K562 (cell line): ENCODE measurements at places on chromosomes 3 and 15.

GRCh38 chr3:129992781-129993180 lies 18.3 kb downstream of the TRH start:
- DNase-seq = peak; percentile 34

GRCh38 chr15:101128221-101129015 lies 123.4 kb downstream of the CHSY1 start:
- DNase-seq = no peak

- DNase-seq = no peak
These were observed 40.5 kb downstream of the RTP1 start for GRCh38 chr3:187237741-187238140.

DNA sequence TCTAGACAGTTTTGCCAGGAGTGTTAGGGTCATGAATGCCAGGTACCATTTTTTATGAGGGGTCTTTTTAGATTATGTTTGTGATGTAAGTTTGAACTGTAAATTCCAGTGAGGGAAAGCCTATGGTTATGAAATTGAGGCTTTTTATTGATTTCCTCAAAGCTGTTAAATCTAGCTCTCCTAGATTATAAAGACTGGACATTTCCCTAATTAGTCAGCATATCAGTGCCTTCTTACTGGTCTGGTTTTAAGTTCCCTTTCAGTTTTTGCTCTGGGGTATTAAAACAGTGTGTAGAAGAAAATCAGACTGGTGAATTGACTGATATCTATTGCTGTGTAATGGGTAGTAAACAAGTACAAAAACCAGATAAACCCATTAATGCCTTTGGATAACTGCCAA lies 39.2 kb downstream of the LRRC49 start:
- DNase-seq = no peak

- no peak for DNase-seq
These were observed 39.7 kb upstream of the FLNB start for GRCh38 chr3:57968501-57968900.

- no peak for DNase-seq
These were observed 68.4 kb upstream of the CD96 start for GRCh38 chr3:111473550-111473949.

DNA sequence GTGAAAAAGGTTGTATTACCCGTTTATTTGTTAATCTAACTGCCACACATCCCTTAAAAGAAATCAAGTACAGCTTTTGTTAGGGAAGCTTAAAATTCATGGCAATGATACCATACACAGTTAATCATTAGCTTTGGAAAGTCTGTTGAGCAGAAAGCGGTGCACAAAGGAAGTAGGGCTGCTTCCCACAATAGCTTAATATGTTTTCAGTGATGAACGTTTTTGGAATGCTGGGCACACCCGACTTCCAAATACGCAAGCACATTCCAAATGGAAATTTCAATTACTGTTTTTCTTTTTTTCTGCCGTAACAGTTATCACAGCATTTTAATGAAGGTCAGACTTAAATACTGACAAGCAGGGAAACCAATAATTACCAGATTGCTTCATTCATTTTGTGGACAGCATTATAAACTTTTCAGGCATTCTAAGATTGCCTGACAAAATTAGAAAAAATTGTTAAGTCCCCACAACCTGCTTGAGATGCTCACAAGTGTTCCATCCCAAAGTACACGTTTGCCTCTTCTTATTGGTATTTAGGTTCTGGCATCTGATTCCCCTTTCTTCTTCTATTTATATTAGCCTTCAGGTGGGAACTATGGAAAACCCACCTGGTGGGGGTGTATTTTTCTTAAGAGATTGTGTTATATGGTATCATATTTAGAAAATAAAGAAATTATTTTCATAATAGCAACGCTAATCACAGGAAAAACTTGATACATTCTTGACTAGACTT lies 1.1 kb upstream of the ECT2 start:
- DNase-seq = no peak

GRCh38 chr3:164233951-164234350 lies 844.3 kb downstream of the SI start:
- no peak for DNase-seq
